ENCODE measurements at places on chromosomes 6 and 20.

GRCh38 chr20:57435105-57435497 is 43.9 kb downstream of the RBM38 start:
- DNase-seq: no peak

GRCh38 chr6:107447663-107448216 is 11.6 kb downstream of the PDSS2 start:
- no peak for DNase-seq

- no peak for DNase-seq
Observed at GRCh38 chr20:24066076-24066700, 77.6 kb upstream of the GGTLC1 start.

- no peak for DNase-seq
Observed at GRCh38 chr20:56382696-56383095, 9.3 kb downstream of the AURKA start.

DNA sequence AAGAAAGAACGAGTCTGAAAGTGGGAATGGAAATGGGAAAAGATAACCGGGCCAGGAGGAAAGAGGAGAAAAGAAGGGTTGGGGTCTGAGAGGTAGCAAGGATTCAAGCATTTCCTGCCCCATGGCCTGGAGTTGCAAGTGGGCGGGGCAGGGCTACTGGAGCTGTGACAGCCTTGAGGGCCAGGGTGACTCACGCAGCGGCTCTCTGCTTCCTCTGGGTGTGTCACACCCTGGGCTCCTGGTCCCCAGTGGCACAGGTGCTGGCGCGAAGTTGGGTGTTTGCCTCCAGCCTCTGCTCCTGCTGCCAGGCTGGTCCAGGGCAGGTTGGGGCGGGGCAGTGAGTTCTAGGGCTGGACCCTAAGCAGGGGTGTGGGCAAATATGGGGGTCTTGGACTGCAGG is 3.3 kb upstream of the ULBP3 start:
- DNase-seq: no peak

DNA sequence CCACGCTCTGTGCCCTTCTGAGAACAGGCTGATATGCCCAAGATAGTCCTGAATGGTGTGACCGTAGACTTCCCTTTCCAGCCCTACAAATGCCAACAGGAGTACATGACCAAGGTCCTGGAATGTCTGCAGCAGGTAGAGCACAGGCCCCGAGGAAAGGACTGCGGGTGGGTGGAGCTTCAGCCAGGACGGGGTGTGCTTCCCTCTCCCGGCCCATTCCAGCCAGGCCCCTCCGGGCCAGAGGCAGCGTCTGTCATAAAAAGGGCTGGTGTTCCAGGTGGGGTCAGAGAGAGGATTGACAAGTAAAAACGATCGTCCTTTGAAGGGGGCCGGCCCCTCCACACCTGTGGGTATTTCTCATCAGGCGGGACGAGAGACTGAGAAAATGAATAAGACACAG is 1.3 kb downstream of the RTEL1 start:
- DNase-seq: no peak

GRCh38 chr6:170038251-170038650 is 252.6 kb downstream of the DLL1 start:
- DNase-seq: no peak

GRCh38 chr6:154555073-154555677 is 44.7 kb upstream of the CNKSR3 start:
- no peak for DNase-seq

- DNase-seq: peak; percentile 45
Observed at GRCh38 chr6:34196116-34196832, 40.4 kb upstream of the HMGA1 start.

GRCh38 chr6:10449751-10450150 is 34.9 kb upstream of the TFAP2A start:
- no peak for DNase-seq

DNA sequence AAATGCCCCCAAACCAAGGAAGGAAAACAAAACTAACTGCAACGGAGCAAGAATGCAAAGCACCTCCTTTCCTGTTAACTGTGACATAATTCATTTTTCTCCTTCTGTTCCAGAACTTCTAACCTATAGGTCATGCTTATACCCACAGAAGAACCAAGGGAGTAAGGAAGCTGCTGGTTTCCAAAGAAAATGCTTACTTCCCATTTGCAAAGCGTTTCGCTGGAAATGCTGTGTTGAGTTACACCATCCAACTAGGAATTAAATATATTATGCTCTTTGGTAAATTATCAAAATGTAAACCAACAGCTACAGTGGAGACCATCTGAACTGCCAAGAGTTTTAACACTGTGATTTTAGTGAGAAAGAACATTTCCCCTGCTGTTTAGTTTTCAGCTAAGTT is 42.9 kb downstream of the ATXN1 start:
- DNase-seq: no peak

DNA sequence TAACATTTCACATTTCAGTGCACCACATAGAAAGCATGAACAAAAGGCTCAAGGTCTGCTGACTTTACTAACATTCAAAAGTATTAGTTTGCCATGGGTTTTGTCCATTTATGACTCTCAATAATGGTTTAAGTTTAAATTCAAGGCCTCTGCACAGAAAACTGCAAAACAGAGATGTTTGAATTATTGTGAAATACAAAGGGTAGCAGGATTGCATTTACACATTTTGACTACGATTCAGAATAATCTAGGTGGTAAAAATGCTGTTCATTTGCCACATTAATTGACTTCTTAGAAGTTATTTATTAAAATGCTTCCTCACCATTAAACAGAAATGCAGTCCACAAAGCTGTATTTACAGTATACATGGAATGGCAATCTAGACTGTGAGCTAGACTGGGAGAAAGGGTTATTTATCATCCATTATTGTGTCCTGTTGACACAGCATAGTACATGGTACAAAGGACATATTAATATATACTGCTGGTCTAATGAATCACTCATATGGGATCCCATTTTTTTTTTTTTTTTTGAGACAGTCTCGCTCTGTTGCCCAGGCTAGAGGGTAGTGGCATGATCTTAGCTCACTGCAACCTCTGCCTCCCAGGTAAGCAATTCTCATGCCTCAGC is 18.0 kb downstream of the USP49 start:
- no peak for DNase-seq

- no peak for DNase-seq
Observed at GRCh38 chr6:141726248-141726647, 406.5 kb upstream of the GJE1 start.

GRCh38 chr6:84639396-84639795 is 125.0 kb downstream of the TBX18 start:
- no peak for DNase-seq

DNA sequence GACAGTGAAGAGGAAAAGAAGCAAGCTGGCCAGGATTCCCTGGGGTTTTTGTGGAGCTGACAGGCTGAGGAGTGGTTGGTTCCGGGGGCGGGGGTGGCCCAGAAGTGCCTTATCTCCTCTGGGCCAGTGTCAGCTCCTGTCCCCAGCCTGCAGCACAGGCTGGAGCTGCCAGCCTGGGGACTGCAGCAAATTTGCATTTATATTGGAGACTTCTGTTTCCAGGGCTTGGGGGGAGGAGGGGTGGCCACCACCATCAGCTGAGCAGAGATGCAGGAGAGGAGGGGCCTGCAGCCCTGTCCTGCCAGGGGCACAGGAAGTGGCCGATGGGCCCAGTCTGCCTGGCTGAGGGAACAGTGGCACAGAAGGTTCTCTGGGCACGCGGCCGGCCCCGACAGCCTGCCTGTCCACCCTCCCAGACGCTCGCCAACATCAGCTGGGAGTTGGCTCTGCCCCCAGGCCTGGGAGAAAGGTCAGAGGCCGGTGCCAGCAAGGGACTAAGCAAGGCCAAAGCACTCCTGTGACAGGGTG is 24.3 kb upstream of the SCRT2 start:
- DNase-seq: no peak

DNA sequence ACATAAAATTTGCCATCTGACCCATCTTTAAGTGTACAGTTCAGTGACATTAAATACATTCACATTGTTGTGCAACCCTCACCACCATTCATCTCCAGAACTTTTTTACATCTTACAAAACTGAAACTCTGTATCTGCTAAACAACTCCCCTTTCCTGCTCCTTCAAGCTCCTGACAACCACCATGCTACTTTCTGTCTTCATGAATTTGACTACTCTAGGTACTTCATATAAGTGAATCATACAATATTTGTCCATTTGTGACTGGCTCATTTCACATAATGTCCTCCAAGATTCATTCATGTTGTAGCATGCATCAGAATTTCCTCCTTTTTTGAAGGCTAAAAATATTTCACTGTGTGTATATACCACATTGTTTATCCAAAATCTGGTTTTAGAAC is 86.9 kb upstream of the SMLR1 start:
- no peak for DNase-seq

GRCh38 chr6:147695819-147696218 is 187.3 kb downstream of the SAMD5 start:
- DNase-seq: no peak

DNA sequence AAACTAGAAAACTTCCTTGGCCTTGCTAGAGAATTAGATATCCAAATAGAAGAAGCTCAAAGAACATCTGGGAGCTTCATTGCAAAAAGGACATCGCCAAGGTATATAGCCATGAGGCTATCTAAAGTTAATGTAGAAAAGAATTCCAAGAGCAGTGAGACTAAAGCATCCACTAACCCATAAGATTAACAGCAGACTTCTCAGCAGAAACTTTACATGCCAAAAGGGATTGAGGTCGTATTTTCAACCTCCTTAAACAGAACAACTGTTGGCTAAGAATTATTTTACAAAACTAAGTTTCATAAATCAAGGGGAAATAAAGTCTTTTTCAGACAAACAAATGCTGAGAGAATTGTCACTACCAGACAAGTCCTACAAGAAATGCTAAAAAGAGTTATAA is 149.1 kb upstream of the COL21A1 start:
- DNase-seq: no peak

GRCh38 chr6:16884526-16884925 is 123.3 kb upstream of the ATXN1 start:
- DNase-seq: no peak

- no peak for DNase-seq
Observed at GRCh38 chr6:63963769-63964315, 328.2 kb downstream of the PHF3 start.

DNA sequence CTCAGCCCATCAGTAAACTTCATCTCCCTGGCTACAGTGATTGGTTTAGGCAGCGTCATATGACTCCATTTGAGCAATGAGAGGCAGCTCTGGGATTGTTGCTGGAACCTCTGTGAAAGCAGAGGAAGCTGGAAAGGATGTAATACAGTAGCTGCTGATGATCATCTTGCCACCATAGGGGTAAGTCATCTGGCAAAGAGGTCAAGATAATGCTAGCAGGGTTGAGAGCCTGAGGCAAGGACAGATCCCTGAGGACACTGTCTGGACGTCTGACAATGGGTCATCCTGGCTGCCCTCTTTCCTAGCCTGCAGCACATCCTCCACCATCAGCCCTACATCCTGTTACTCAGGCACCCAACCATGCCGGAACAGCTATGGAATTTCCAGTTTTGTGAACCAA is 25.5 kb upstream of the FKBP1A start:
- DNase-seq: no peak
